ENCODE measurements at places on chromosomes 6 and 20.

DNA sequence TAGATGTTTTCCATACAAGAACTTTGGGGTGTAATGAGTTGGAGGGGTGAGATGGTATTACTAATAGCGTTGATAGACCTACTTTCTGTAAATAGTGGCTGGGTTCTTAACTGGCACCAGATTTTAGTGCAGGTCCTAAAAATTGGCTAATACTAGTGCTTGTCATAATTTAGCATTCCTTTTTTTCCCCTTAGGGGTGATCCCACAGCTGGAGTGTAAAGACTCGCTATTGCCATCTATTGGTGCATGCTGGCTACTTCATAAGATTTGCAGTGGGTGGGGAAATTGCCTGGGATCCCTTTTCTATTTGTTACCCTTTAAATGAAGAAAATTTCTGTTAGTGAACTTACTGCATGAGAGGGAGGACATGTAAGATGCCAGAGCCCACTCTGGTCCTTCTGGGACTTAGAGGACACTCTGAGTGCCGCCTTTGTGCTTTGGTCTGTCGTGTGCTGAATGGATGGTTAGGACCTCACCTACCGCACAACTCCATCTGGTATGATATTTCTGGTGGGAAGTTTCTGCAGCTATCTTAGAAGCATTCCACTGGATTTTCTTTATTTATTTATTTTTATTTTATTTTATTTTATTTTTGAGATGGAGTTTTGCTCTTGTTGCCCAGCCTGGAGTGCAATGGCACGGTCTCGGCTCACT, 195.5 kb downstream of the JARID2 start:
- H3K4me1 ChIP-seq: peaks cover 66% of the 10 kb centered on the region
- H3K27me3 ChIP-seq: no peaks in the 10 kb centered on the region
- peaks cover 39% of the 10 kb centered on the region for H3K36me3 ChIP-seq
- H3K27ac ChIP-seq: peak overlapping the region; percentile 38

- peaks cover 3% of the 10 kb centered on the region for H3K27me3 ChIP-seq
- H3K36me3 ChIP-seq: peaks cover 34% of the 10 kb centered on the region
- DNase-seq: peak; percentile 64
- H3K27ac ChIP-seq: peak overlapping the region; percentile 93
- peaks cover 94% of the 10 kb centered on the region for H3K4me1 ChIP-seq
- H3K4me3 ChIP-seq: peak overlapping the region; percentile 30
Observed at GRCh38 chr6:85460921-85461797, 11.3 kb downstream of the NT5E start.

GRCh38 chr6:43269273-43270007, 26.2 kb downstream of the TTBK1 start:
- peak; percentile 20 for DNase-seq
- peaks cover 9% of the 10 kb centered on the region for H3K4me1 ChIP-seq
- peaks cover 41% of the 10 kb centered on the region for H3K27me3 ChIP-seq
- H3K4me3 ChIP-seq: peak overlapping the region; percentile 66

DNA sequence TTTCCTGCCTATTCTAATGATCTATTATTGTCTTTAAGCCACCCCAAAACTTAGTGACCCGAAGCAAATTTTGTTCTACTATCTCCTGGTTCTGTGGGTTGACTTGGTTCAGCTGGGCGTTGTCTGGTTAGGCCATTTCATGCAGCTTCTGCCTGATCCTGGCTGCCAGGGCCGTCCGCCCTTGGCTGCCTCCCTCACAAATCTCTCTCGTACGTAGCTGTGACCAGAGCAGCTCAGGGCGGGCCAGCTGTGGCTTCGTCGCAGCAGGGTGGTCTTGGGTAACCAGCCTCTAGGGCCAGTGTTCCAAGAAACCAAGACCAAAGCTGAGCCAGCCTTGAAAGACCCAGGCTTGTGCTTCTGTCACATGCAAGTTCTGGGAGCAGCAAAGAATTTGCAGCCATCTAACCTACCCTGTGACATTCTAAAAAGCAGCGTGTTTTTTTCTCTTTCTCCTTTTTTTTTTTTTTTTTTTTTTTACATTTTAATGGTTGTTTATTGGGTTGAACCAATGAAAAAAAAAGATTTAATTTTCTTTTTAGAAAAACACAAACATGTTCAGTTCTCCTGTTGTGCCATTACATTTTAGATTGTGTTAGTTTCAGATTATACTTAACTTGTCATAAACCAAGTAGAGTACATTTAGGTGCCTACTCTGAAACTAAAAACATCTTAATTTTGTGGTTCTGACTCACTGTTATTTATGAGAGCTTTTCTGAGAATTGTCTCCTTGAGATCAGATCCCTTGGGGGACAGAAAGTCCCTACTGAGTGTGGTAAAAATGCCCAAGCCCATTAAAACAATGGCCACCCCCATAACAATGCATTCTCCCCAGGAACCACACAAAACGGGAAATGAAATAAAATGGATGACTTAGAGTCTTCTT, 83.9 kb downstream of the ZDHHC14 start:
- no peaks in the 10 kb centered on the region for H3K27me3 ChIP-seq
- no peak for DNase-seq
- H3K36me3 ChIP-seq: no peaks in the 10 kb centered on the region
- peaks cover 56% of the 10 kb centered on the region for H3K4me1 ChIP-seq

DNA sequence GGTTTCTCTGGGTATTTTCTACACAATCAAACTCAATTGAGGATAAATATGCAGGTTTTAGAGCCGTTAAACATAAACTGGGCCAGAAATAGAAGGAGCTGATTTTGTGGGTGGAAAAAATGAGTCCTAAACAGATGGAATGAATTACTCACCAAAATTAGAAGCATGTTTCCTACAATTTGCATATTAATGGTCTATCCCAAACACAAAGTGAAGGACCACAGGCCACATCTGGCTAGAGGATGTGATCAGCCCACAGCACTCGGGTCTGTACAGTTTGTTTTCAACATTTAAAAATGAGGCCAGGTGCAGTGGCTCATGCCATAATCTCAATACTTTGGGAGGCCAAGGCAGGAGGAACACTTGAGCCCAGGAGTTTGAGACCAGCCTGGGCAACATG, 296.3 kb downstream of the PREX1 start:
- H3K4me3 ChIP-seq: no peak overlapping the region
- H3K4me1 ChIP-seq: no peaks in the 10 kb centered on the region
- H3K27me3 ChIP-seq: peaks cover 3% of the 10 kb centered on the region
- no peak for DNase-seq
- H3K27ac ChIP-seq: no peak overlapping the region

- no peaks in the 10 kb centered on the region for H3K36me3 ChIP-seq
- H3K27ac ChIP-seq: no peak overlapping the region
- no peak for DNase-seq
- H3K4me3 ChIP-seq: no peak overlapping the region
- peaks cover 7% of the 10 kb centered on the region for H3K27me3 ChIP-seq
- no peaks in the 10 kb centered on the region for H3K4me1 ChIP-seq
Observed at GRCh38 chr6:3887150-3887700, 38.1 kb downstream of the FAM50B start.

DNA sequence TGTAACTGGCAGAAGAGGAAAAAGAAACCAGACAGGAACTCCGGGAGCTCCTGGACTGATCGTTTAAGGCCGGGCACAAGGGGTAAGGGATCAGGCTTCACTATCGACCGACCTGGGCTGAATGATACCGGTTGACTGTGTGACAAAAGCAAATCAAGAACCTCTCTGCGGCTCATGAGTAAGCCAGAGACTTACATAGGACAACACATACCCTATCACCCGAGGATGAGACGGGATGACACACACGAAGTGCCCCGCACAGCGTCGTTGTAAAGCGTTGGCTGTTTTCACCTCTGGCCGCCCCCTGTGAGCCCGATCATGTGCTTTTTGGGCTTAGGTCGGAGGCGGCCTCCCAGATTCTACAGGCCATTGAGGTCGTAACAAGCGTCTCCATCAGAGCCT, 695 bp upstream of the TGIF2 start:
- H3K4me1 ChIP-seq: peaks cover 34% of the 10 kb centered on the region
- DNase-seq: peak; percentile 56
- no peaks in the 10 kb centered on the region for H3K27me3 ChIP-seq
- peaks cover 24% of the 10 kb centered on the region for H3K36me3 ChIP-seq
- peak overlapping the region; percentile 99 for H3K27ac ChIP-seq
- peak overlapping the region; percentile 86 for H3K4me3 ChIP-seq

- no peak overlapping the region for H3K27ac ChIP-seq
- H3K4me3 ChIP-seq: no peak overlapping the region
- peaks cover 31% of the 10 kb centered on the region for H3K4me1 ChIP-seq
- peaks cover 77% of the 10 kb centered on the region for H3K36me3 ChIP-seq
- no peaks in the 10 kb centered on the region for H3K27me3 ChIP-seq
Observed at GRCh38 chr20:427849-428657, 20.0 kb downstream of the RBCK1 start.

DNA sequence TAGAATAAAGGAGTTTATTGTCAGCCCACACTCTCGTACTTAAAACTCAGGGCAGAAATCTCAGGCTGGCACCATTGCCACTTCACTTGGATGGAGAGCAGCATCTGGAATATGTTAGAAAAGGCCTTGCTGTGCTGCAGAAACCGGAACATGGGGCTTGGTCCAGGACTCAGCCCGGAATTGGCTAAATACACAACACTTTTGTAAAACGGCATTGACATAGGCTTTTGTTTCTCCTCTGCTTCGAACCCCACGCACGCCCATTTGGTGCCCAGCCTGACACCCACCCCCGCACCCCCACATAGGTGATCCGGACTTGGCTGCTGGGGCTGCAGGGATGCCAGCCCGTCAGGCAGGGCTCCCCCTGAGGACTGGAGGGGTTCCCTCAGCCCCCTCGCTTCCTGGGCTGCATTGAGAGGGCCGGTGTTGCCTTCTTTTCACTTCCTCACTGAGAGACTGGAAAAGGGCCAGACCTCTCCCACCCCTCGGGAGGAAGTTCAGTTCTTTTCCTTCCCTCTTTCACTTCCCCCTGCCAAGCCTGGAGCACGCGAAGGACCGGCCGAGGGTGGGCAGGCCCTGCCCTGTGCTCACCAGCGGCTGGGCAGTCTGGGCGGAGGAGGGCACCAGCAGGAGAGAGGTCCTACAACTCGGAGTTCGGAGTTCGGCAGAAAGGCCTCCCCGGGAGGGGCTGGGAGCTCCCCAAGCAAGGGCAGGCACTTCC, 17.9 kb upstream of the CST3 start:
- peaks cover 8% of the 10 kb centered on the region for H3K27me3 ChIP-seq
- no peak overlapping the region for H3K27ac ChIP-seq
- H3K4me1 ChIP-seq: no peaks in the 10 kb centered on the region
- no peak for DNase-seq
- no peaks in the 10 kb centered on the region for H3K36me3 ChIP-seq
- no peak overlapping the region for H3K4me3 ChIP-seq

DNA sequence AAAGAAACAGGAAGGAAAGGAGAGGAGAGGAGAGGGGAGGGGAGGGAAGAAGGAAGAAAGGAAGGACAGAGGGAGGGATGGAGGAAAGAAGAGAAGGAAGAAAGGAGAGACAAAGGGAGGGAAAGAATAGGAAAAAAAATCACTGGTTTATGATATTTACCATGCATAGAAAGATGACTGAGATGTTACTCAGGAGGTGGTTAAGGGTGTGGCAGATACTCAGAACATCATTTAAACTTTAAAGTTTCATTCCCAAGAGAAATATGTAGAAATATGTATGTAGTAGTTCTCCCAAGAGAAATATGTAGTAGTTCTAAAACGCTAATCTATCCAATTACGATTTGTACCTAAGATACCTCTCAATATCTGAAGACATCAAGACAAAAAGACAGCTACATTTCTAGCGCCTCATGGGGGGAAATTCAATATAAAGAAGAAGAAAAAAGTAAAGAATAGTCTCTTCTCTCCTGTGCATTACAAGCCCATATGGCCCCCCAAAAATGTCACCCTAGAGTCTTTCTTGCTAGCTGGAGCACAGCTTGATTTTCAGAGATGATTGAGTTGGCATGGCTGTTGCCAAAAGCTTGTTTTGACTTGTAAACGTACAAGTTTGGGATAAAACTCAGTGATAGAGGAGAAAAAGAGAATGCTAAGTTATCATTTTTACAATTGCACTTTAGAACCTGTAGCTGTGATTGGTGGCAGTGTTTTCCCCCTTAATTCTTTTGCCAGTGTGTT, 539.2 kb downstream of the CDH26 start:
- H3K4me3 ChIP-seq: no peak overlapping the region
- H3K27ac ChIP-seq: no peak overlapping the region
- H3K4me1 ChIP-seq: no peaks in the 10 kb centered on the region
- no peaks in the 10 kb centered on the region for H3K36me3 ChIP-seq
- DNase-seq: no peak
- no peaks in the 10 kb centered on the region for H3K27me3 ChIP-seq

DNA sequence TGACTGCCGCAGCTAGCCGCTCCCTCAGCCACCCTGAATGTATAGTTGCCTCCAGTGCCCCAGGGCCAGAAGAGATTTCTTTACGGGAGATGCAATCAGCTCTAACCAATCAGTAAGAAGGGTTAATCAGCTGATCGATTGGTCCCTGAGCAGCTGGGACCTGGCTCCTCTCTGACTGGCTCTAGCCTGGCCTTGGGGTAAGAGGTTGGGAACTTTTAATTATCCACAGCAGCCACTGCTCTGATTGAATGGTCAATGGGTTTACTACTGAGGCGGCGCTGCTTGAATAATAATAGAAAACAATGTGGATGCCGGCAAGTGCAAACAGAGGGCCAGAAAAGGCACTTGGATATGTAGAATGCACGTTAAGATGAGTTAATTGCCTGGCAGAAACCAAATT, 99.8 kb downstream of the TFAP2A start:
- no peak for DNase-seq
- H3K27ac ChIP-seq: no peak overlapping the region
- H3K4me1 ChIP-seq: no peaks in the 10 kb centered on the region
- no peaks in the 10 kb centered on the region for H3K27me3 ChIP-seq
- H3K36me3 ChIP-seq: no peaks in the 10 kb centered on the region

DNA sequence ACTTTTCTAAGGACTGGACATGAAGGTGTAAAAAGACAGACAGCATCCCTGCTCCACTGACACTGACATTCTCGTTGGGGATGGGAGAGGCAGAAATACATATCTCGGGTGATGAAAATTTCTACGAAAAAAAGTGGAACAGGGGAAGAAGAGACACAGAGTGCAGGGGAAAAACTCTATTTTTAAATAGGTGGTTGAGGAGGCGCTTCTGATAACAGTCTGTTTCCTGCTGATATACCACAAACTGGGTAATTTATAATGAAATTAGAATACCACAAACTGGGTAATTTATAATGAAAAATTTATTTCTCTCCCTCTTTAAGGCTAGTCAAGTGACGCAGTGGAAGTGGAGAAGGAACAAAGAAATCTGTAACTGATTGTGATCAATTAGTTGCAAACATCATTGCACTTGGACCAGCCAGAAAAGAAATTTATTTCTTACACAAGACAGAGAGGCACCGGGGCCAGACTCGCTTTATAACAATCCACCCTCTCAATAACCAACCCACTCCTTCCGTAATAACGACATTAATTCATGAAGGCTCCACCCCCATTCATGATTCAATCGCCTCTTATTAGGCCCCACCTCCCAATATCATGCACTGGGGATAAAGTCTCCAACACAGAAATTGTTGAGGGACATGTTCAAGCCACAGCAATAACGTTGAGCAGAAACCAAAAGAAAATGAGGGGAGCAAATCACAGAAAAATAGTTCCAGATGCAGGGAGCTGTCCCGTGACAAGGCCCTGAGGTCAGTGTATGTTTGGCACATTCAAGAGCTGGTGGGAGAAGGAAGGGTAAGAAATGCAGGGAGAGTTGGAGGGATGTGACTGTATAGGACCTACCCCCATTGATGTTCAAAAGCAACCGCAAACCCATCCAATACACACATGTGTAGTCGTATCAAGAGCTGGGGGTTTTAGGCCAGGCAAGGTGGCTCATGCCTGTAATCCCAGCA, 6.6 kb upstream of the SRSF6 start:
- H3K27ac ChIP-seq: no peak overlapping the region
- H3K27me3 ChIP-seq: peaks cover 28% of the 10 kb centered on the region
- no peak for DNase-seq
- peaks cover 11% of the 10 kb centered on the region for H3K4me1 ChIP-seq
- no peak overlapping the region for H3K4me3 ChIP-seq
- H3K36me3 ChIP-seq: no peaks in the 10 kb centered on the region
